ENCODE measurements at places on chromosomes 13 and 19.

- peak; percentile 35 for DNase-seq
Measured at GRCh38 chr13:49308921-49309408, 61.2 kb downstream of the CDADC1 start.

- no peak for DNase-seq
Measured at GRCh38 chr13:40285634-40286033, 380.8 kb downstream of the FOXO1 start.

- DNase-seq, result no peak
Measured at GRCh38 chr13:113423520-113424163, 29.6 kb downstream of the ADPRHL1 start.

DNA sequence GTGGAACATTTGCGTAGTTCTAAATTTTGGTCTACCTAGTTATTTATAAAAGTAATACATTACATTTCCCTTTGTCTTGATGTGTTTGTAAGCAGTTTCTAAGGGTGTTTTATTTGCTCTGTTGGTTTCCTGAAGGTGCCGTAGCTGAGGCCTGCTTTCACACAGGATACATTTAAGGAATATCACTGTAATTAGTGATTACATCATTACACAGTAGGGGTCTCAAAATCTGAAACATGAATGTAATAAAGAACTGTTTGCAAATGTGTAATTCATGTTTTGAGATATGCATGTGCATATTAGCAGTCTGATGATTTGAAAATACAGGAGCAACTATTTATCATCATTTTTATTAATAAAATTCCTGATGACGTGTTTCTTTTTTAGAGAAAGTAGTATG, 281.8 kb downstream of the MTUS2 start:
- no peak for DNase-seq

GRCh38 chr19:49985871-49986270, 24.9 kb upstream of the SIGLEC11 start:
- no peak for DNase-seq

GRCh38 chr19:10510301-10510802, 6.9 kb downstream of the S1PR5 start:
- DNase-seq, result peak; percentile 19

GRCh38 chr19:21084343-21084742, 2.3 kb downstream of the ZNF714 start:
- peak; percentile 66 for DNase-seq

DNA sequence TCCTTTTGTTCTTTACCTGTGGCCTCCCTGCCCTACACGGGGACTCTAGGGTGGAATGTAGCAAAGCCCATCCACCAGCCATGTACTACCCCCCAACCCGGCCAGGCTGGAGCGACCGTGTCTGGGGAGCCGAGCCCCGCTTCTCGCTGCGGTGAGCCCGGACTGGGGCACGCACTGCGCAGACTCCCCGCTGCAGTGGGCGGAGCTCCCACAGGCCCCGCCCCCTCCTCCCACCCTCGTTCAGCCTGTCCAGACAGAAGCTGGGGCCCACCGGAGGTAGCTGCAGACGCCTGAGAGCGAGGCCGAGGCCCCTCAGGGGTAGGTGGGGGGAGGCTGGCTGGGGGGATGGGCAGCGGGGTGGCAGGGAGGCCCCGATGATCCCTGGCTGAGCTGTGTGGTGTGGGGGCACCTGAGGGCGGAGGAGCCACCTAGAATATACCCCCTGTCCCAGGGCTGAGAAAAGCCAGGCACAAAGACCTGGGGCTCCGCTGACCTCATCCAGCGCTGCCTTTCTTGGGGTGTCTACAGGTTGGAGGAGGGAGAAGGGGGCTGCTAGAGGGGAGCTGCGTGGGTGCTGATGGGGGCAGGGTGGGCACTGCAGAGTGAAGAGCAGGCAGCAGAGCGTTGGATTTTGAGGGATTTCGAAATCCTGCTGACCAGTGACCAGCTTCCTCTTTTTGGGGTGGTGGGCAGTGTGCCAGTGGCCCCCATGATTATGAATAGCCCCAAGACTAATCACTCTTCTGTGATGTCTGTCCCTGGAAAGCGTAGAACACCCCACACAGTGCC, 17.3 kb downstream of the PLD3 start:
- peak; percentile 85 for DNase-seq

GRCh38 chr13:28942906-28943305, 122.8 kb downstream of the MTUS2 start:
- DNase-seq, result no peak

DNA sequence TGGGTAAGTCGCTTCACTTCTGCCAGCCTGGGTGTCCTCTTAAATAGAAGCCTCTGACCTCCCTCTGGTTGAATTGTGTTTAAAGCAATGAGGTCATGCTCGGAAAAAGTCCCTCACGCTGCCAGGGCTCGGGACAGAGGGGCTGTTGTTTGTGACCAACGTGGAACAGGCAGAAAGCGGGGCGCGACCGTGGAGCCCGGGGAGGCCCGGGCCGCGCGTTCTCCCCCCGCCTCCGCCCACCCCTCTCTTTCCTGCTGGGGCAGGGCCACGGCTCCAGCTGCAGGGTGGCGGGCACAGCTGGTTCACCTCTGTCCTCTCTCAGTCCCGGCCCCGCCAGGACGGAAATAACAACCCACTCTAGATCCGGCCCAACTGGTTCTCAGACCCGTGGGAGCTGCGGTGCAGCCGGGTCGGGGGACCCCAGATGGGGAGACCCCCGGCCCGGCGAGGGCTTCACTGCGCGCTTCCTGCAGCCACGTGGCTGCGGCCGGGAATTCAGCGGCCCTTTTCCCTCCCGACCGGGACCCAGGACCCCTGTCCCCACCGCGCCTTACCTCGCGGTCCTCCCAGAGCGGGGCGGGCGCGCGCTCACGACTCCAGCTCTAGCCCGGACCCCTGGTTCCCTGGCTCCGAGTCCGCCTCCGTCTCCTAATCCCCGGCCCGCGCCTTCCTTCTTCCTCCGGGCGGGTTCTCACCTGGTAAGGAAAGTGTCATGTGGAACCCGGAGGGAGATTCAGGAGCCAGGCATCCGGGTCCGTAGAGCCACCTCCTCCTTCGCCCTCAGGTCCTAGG, 1.9 kb downstream of the CDC42EP5 start:
- DNase-seq, result no peak

GRCh38 chr19:47302249-47302648, 7.4 kb upstream of the C5AR1 start:
- DNase-seq, result no peak

DNA sequence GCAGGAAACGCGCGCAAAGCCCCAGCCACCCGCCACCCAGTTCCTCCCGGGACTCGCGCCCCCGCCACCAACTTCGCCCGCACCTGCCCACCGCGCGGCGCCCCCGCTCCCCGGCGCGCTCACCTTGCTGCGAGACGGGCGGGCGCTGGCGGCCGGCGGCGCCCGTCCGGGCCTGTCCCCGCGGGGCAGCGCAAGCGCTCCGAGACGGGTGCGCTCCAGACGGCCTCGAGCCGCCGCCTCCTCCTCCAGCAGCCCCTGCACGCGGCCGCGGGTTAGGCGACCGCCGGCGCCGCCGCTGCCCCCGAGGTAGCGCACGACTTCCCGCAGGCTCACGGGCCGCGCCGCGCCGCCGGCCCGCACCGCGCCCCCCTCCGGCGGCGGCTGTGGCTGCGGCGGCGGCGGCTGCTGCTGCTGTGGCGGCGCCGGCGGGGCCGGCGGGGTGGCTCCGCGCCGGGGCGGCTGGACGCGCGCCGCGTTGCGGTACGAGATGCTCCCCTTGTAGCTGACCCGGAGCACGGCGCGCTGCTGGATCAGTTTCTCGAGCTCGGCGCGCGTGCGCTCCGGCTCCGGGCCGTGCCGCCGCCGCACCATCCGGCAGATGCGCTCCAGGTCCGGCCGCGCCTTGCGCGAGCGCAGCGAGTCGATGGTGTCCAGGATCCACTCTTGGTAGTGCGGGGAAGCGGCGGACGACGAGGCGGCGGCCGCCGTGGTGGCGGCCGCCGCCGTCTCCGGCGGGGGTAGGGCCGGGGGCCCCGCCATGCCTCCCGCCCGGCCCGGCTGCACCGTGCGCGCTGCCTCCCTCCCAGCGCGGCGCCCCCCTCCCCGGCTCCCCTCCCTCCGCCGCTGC, 666 bp downstream of the SAMD1 start:
- DNase-seq, result peak; percentile 77

DNA sequence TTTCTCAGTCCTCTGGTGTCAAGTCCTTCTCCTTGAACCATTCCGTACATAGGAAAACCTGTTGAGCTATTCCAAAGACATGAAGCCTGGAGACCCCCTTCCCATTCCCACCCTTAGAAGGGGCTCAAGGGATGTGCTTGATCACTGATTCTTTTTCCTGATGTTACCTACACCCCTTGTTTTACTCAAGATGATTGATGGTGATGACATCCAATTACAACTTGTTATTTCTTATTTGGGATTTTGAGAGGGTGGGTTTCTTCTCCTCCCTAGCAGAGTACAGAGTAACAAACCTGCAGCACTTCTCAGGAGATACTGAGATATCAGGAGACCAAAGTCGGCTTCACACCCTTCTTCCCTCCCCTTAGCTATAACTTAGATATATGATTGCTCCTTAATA, 6.7 kb upstream of the RPS19 start:
- DNase-seq, result no peak

DNA sequence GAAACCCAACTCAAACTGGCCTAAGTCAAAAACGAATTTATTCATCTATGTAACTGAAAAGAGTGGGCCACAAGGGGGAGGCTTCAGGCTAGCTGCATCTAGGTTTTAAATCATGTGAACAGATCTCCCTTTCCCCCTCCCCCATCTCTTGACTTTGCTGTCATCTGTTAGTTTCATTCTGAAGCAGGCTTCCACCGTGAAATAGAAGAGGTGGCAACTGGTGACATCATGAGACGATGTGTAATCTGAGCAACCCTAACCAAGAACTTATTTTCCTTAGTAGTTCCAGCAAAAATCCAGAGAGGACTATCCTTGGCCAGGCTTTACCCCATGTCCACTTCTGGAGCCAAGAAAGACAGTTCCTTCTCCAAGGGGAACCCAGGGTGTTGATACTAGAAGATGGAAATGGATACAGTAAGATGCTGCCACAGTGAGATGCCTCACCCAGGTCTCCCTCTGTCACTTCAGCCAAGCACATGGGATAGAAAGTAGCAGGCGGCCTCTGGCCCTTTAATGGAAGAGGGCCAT, 9.4 kb downstream of the SAMD4B start:
- DNase-seq, result peak; percentile 58

- no peak for DNase-seq
Measured at GRCh38 chr19:54268936-54269335, 11.9 kb upstream of the LILRB5 start.

DNA sequence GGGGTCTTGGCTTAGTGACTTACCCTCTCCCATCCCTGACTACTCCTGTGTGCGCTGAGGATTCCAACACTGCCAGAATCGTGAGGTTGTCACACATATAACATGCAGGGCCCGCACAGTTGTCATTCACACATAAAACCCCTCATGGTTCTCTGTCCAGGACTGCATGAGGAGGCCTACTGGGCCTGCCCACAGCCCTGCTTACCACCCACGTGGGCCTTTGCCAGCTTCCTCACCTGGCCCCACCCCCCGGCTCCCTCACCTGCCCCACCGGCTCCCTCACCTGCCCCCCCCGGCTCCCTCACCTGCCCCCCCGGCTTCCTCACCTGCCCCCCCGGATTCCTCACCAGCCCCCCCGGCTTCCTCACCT, 197.2 kb downstream of the TEX29 start:
- DNase-seq, result no peak

DNA sequence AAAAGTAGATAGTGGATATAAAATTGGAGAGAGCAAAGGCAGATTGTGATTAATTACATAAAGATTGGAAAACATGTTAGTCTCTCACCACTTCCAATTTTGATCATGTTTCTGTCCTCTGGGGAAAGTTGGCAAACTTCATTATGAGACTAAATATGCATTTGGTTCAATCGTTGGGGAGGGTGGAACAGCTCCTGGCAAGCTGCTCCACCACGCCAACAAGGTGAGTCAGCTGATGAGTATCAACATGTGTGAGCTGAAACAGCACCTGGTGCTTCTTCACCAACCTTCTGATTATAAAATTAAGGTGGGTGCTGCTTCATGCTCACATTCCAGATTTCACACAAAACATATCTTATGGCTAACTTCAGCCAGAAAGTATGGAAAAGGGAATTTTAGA, 1784.6 kb downstream of the SLITRK5 start:
- DNase-seq, result no peak

DNA sequence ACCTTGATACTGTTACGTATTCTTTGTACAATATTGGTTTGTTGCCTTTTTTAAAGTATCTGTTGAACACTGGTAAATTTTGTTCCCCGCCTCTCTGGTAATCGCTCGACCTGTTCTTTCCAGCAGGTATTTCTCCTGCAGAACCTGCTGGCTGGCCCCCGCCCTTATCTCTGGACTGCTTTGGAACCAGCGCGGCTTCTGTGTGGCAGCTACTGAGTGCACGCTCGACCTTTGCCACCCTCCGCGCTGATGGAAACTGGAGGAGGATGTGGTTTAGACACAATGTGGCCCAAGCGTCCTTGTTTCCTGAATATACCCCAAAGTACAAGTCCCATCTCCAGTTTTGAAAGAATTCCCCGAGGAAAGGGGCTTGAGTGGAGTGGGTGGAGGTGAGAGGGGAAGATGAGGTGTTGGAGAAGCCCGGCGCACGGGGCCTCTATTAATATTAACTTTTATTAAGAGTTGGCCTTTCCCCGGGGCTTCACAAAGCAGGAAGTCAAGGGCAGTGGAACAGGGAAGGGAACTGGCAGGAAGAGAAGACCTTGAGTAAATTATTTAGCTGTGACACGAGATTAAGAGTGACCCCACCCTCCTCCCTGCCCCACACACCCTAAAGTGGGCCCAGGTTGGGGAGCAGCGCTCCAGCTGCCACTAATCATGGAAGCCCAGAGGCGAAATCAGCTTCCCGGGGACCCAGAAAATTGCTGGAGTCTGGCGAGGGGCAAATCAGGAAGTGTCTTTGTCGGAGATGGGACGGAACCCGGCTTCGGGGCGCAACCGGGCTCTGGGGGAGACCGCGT, 16.0 kb downstream of the CDX2 start:
- no peak for DNase-seq

DNA sequence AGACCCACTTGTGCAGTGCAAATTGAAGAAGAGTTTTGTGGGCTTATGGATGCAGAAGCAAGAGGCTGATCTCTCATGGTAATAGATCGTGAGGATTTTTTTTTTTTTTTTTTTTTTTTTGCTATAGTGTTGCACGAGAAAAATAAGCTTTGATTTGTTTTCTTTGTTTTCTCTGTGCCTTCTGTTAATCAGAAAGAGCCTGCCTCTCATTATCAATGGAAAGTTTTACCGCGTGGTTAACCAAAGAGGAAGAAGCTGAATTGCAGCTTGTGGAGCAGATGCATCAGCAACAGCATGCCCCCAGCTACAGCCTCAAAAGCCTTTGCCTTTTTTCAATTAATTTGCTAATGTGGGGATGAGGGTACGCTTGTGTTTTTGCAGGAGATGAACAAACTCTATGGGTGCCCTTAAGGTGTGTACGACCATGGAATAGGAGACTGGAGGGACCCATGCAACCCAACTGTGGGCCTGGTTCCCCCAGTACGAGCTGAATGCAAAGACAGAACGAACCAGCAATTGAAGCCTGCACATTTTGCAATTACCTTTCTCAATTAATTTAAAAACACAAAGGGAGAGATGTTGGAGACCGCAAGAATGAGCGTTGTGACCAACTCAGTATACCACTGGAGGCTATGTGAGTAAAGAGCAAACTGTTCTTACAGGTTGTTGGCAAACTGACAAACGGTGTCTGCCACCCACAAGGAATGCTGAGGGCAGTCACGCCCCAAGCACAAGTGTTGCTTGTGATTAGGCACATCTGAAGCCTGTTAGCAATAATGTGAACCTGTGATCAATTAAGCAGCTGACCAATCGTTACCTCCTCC, 58.6 kb upstream of the SPRY2 start:
- DNase-seq, result peak; percentile 8

GRCh38 chr13:111394211-111394922, 73.9 kb downstream of the TEX29 start:
- DNase-seq, result no peak

All from choroid plexus epithelial cell (primary cell).